CD4-positive, alpha-beta memory T cell (primary cell): ENCODE measurements at places on chromosomes 7 and 10. TPM values are rescaled to one million over a fixed set of nuclear protein-coding genes. Genes with fewer than 3 reads are reported as not detected.

- no peak overlapping the region for H3K4me3 ChIP-seq
- no peaks in the 10 kb centered on the region for H3K36me3 ChIP-seq
- no peak overlapping the region for H3K27ac ChIP-seq
- no peak for DNase-seq
- no peaks in the 10 kb centered on the region for H3K4me1 ChIP-seq
Measured at GRCh38 chr7:144473908-144474307, 70.4 kb upstream of the NOBOX start.

GRCh38 chr7:115975766-115976165, 54.8 kb downstream of the TFEC start:
- no peak overlapping the region for H3K4me3 ChIP-seq
- H3K27me3 ChIP-seq: no peaks in the 10 kb centered on the region
- H3K4me1 ChIP-seq: no peaks in the 10 kb centered on the region
- DNase-seq: no peak

GRCh38 chr10:26335574-26336093, 102.5 kb upstream of the APBB1IP start:
- no peaks in the 10 kb centered on the region for H3K36me3 ChIP-seq
- H3K4me1 ChIP-seq: peaks cover 4% of the 10 kb centered on the region
- H3K27ac ChIP-seq: peak overlapping the region; percentile 5

GRCh38 chr7:142459551-142459963, 201.7 kb upstream of the PRSS58 start:
- peaks cover 46% of the 10 kb centered on the region for H3K4me1 ChIP-seq
- H3K36me3 ChIP-seq: no peaks in the 10 kb centered on the region
- DNase-seq: peak; percentile 39
- no peaks in the 10 kb centered on the region for H3K27me3 ChIP-seq

DNA sequence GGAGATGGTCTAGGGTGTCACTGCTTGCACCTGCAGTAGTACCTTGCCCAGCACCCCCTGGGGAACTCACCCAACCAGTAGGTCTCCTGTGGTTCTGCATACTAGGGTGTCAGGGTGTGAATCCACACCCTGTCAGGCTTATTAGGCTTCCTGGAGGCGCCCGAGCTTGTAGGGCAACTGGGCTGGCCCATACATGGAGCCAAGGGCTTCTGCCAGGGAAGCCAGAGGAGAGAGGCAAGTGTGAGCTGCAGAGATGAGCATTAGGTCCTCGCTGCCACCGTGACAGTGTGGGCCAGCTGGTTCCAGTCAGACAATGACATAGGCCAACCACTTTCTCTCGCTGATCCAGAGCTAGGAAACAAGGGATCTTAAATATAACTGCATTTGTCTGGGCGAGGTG, 11.2 kb downstream of the MXI1 start:
- H3K27ac ChIP-seq: no peak overlapping the region
- H3K4me1 ChIP-seq: peaks cover 41% of the 10 kb centered on the region
- no peak overlapping the region for H3K4me3 ChIP-seq
- no peaks in the 10 kb centered on the region for H3K36me3 ChIP-seq
- DNase-seq: no peak
- no peaks in the 10 kb centered on the region for H3K27me3 ChIP-seq

DNA sequence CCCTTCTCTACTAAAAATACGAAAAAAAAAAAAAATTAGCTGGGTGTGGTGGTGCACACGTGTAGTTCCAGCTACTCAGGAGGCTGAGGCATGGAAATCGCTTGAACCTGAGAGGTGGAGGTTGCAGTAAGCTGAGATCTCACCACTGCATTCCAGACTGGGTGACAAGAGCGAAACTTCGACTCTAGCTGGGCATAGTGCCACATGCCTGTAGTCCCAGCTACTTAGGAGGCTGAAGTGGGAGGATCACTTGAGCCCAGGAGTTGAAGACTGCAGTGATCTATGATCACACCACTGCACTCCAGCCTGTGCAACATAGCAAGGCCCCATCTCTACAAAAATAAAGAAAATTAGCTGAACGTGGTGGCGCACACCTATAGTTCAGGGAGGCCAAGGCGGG, 1.2 kb upstream of the SPACDR start:
- no peak overlapping the region for H3K27ac ChIP-seq
- no peaks in the 10 kb centered on the region for H3K27me3 ChIP-seq
- peaks cover 9% of the 10 kb centered on the region for H3K4me1 ChIP-seq
- H3K36me3 ChIP-seq: peaks cover 12% of the 10 kb centered on the region
- H3K4me3 ChIP-seq: no peak overlapping the region

DNA sequence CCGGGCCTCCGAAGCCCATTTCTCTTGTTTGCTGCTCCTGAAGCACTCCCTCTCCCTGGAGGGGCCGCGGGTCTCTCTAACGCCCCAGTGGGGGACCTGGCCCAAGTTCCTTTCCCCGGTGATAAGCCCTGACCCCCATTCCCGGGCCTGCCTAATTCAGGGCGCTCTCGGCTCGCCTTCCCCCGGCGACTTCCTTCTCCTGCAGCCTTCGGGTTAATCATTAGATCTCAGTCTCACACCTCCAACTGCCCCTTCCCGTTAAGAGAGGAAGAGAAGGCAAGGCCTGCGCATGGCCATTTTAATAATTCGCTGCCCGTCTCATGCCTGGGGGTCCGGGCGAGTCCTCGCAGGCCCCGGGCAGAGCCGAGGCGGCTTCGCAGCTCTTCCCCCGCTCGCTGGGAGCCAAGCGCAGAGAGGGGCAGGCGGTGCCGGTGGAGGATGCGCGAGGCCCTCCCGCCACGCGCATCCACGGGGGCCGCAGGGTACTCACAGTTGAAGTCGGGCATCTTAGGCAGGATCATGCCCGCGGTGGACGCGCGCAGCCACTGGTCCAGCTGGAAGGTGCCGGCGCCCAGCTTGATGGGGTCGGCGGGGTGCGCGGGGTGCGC, 1.2 kb downstream of the MNX1 start:
- H3K27me3 ChIP-seq: peaks cover 30% of the 10 kb centered on the region
- DNase-seq: no peak
- H3K36me3 ChIP-seq: no peaks in the 10 kb centered on the region
- H3K4me3 ChIP-seq: no peak overlapping the region

DNA sequence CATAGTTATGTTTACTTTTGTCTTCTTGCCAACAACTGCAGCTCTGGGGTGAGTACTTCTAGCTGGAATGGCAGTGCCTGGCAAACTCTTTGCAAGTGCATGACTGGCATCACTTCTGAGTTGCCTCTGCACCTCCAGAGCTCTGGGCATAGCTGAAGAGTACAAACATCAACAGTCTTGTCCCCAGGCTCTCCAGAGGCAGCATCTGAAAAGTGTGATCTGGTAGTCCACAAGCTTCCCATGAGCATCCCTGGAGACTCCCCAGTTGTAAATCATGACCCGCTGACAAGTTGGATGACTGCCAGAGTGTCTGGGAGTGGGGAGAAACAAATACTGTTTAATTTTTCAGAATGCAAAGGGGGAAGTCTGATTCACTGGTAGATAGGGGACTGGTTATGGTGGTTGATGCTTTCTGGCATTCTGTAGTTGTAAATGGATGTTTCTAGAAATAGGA, 138.9 kb upstream of the CDK13 start:
- no peak overlapping the region for H3K4me3 ChIP-seq
- H3K27me3 ChIP-seq: no peaks in the 10 kb centered on the region
- no peaks in the 10 kb centered on the region for H3K4me1 ChIP-seq
- H3K27ac ChIP-seq: no peak overlapping the region
- H3K36me3 ChIP-seq: no peaks in the 10 kb centered on the region
- DNase-seq: no peak

GRCh38 chr10:48776528-48776927, 91.9 kb downstream of the WDFY4 start:
- no peaks in the 10 kb centered on the region for H3K36me3 ChIP-seq
- H3K4me1 ChIP-seq: no peaks in the 10 kb centered on the region
- no peaks in the 10 kb centered on the region for H3K27me3 ChIP-seq
- no peak for DNase-seq
- H3K27ac ChIP-seq: no peak overlapping the region

DNA sequence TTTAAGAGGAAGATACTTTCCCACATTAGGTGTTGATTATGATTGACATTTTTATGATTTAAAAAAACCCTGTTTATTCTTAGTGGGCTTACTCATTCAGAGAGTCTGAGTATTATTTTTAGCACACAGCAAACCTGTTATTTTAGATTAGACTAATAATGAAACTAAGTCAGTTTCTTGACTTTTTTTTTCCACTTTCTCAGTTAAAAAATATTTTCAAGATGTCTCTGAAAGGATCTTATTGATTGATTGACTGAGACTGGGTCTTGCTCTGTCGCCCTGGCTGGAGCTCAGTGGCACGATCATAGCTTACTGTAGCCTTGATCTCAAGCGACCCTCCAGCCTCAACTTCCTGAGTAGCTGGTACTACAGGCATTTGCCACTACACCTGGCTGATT, 20.4 kb upstream of the INPP5F start:
- no peak overlapping the region for H3K27ac ChIP-seq
- H3K27me3 ChIP-seq: no peaks in the 10 kb centered on the region
- H3K36me3 ChIP-seq: no peaks in the 10 kb centered on the region
- peaks cover 17% of the 10 kb centered on the region for H3K4me1 ChIP-seq
- DNase-seq: no peak
- H3K4me3 ChIP-seq: no peak overlapping the region

DNA sequence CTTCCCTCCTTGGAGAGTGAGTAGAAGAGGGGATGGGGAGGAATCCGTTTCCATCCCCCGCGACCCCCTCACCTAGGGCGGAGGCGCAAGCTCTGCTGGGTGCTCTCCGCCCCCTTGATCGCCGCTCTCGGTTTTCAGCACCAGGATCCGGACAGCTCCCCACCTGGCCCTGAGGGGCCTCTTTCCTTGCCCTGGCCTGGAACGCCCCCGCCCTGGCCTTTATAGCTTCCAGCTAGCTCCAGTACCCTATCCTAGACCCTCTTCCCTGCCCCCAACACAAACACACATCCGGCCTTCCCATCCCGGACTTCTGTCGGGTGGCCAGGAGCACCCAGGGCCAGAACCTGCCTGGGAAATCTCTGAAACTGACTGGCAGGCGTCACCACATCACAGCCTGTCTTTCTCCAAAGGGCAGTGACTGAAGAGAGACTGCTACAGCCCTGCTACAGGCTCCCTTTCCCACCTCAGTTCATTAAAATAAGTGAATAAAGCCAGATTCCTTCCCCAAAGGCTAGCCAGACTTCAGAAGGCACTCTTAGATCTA, 72.3 kb upstream of the LEP start:
- no peaks in the 10 kb centered on the region for H3K36me3 ChIP-seq
- H3K4me1 ChIP-seq: peaks cover 24% of the 10 kb centered on the region
- no peak for DNase-seq
- no peak overlapping the region for H3K4me3 ChIP-seq
- H3K27me3 ChIP-seq: peaks cover 20% of the 10 kb centered on the region

DNA sequence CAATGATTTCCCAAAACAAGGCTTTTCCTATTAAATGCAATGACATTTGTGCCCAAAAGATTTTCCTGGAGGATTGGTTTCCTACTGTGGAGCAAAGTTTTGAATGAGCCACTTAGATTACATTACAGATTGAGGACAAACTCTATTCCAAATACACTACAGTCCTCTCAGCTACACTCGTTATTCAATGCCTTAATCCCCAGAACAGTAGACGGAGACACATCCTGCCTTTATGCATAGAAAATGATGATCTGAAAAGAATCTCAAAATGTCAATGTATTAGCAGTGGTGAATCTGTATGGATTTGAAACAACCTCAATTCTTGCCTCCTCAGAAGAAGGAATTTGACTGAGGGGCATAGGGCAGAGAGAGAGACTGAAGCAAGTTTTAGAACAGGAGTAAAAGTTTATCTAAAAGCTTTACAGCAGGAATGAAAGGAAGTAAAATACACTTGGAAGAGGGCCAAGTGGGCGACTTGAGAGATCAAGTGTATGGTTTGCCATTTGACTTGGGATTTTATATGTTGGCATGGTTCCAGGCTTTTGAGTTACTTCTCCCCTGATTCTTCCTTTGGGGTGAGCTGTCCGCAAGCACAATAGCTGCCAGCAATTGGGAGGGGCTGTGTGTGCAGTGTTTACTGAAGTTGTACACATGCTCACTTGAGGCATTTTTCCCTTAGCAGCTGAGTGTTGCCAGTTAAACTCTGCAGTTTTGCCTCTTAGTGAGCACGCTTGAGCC, 891.9 kb upstream of the MBL2 start:
- DNase-seq: no peak
- no peaks in the 10 kb centered on the region for H3K27me3 ChIP-seq
- H3K4me3 ChIP-seq: no peak overlapping the region
- no peak overlapping the region for H3K27ac ChIP-seq

DNA sequence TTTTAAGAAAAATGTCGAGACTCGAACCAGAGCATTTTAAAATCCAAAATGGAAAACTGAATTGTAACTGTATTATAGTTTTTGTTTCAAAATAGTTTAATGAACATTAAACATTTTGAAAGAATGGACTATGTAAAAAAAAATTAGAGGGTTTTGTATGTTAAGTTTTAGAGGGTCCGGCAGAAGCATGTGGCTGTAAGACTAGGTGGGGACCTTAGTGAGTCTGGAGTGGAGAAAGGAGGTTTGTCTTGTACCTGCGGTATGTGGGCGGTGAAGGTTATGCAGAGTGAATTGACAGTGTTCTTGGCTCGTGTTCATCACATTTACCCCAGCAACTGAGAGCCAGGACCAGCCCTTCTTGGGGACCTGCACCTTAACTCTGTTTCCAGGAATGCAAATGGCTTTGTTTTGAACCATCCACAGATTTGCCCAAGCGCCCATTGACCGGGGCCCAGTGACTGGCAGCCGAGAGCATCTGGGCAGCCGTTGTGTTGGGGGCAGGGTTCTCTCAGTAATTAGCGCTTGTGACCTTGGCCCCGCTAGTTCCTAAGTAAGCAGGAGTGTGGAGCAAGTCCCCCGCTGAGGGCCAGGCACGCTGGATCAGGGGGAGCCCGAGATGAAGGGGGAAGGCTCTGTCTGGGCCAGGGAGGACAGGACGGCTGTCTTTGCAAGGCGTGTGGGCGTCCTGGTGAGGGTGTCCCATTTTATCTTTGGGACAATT, 1.4 kb upstream of the KLF6 start:
- peak; percentile 50 for DNase-seq
- H3K4me1 ChIP-seq: peaks cover 12% of the 10 kb centered on the region

DNA sequence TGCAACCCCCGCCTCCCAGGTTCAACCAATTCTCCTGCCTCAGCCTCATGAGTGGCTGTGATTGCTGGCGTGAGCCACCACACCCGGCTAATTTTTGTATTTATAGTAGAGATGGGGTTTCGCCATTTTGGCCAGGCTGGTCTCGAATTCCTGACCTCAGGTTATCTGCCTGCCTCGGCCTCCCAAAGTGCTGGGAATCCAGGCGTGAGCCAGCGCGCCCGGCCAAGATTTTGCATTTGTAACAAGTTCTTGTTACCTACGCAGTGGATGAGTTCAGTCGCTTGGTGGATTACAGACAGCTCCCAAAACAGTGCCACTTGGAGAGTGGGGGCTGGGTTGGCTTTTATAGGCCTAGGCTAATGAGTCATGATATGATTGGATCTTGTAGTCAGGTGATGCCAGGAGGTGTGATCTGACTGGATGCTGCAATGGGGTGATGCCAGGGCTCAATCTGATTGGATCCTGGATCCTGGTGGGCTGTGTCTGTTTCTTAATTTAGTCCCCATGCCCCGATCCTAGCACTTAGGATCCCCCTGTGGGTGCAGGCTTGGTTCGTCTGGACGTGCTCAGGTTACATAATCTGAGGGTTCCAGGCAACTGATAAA, 20.3 kb downstream of the SBDS start:
- no peak overlapping the region for H3K27ac ChIP-seq
- DNase-seq: no peak
- H3K4me1 ChIP-seq: no peaks in the 10 kb centered on the region
- no peaks in the 10 kb centered on the region for H3K36me3 ChIP-seq
- H3K27me3 ChIP-seq: no peaks in the 10 kb centered on the region

The CCL24 gene
- total RNA-seq: not detected

The HABP2 gene
- total RNA-seq: not detected

The NXPH1 gene
- not detected for total RNA-seq

The GIMAP4 gene
- 448 TPM for total RNA-seq

The PLEKHS1 gene
- total RNA-seq: not detected

The ARL4A gene
- 12.9 TPM for total RNA-seq

The ASCC1 gene
- total RNA-seq: 14.3 TPM
